Umbilical cord (tissue), 2 donors: ENCODE measurements at places on chromosomes 7 and 10. TPM values are rescaled to one million over a fixed set of nuclear protein-coding genes. Genes with fewer than 3 reads are reported as not detected.

CADPS2 gene
- total RNA-seq: 12.0 TPM

UPK3B gene
- not detected for total RNA-seq

- no peak for DNase-seq
These were observed 4.8 kb upstream of the VCL start for GRCh38 chr10:73992899-73993788.

- DNase-seq: no peak
These were observed 99.0 kb downstream of the ADRA2A start for GRCh38 chr10:111175787-111176186.

- no peak for DNase-seq
These were observed 65.1 kb downstream of the SFMBT2 start for GRCh38 chr10:7345717-7346116.

DNA sequence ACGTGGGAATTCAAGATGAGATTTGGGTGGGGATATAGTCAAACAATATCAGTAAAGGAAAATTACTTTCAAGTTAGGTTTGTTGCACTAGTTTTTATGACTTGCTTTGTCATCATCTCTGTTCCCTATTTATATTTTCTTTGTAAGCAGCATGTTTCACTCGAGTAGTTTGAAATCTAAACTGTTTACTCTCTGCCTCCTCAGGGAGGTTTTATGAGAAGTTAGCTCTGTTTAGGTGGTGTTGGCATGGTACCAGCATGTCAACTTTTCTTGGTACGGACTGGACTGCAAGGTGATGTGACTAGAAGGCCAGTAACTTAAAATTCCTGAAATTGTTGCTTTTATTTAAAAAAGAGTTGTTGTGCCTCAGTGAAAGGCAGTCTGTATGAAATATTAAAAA, 59.2 kb upstream of the MTPN start:
- no peak for DNase-seq

GRCh38 chr7:106281585-106282318, 3.0 kb downstream of the NAMPT start:
- no peak for DNase-seq
